ENCODE measurements at places on chromosomes 16 and 17.

GRCh38 chr16:88451586-88452481, 1.2 kb upstream of the ZFPM1 start:
- no peak for DNase-seq

DNA sequence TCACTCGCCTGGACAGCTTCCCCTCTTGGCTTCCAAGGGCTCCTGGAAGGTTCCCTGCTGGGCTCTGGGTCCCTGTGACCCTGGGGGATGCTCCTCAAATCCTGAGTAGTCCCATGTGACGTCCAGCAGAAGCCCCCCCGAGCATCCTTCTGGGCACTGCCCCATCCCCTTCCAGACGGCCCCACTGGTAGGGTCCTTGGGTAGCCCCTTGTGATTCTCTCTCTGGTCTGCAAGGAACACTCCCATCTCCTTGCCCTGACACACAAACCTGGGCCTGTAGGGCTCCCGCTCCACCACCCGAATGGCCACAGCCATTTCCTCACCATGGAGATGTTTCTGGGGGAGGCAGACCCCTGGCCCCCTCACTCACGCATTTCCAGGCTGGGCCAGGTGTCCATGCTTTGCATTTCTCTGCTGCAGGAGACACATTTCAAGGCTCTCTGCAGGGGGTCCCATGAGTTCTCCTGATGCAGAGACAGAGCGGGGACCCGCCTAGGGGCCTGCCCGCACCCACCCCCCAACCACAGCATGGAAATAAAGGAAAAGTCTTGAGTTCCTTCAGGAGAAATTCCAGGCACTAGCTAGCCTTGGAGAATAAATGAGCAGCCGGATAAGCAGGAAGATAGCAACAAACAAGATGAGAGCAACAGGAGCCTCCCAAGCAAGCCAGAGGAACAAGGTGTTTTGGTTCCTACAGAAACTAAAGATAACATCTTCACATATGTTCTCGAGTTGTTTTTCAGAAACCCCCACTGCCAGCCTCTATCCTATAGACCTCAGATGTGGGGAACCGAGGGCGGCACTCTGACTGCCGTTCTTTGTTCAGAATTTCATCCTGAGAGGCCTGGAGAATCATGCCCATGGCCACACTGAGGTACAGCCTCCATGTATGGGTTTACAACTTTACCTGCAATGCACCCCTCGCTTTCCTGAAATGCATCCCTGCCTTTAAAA, 128.8 kb downstream of the MGAT5B start:
- DNase-seq: no peak

GRCh38 chr17:56416682-56417351, 176.7 kb upstream of the NOG start:
- no peak for DNase-seq

DNA sequence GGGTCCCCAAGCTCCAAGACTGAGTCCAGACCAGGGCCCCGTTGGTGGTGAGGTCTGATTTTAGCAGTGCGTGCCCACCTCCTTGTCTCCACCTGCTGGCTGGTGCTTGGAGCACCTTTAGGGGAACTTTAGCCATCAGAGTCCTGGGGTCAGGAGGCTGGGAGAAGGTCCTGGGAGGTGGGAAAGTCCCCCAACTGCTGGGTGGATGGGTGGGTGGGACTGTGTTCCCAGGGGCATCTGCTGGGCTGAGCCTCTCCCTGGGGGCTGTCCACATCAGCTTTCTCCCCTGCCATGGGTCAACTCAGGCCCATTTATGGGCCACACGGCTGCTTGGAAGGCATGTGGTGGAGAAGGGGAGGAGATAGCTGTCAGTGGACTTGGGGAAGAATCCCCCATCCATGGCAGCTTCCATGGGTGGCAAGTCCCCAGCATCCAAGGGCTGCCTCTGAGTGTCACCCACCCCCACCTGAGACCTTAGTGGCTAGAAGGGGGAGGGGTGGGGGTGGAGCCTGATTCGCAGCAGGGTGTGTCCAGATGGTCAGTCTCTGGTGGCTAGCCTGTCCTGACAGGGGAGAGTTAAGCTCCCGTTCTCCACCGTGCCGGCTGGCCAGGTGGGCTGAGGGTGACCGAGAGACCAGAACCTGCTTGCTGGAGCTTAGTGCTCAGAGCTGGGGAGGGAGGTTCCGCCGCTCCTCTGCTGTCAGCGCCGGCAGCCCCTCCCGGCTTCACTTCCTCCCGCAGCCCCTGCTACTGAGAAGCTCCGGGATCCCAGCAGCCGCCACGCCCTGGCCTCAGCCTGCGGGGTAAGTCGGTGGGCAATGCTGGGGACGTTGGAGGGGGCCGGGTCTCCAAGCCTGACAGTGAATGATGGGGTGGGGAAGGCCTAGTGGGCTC, at the start of gene TRPV2:
Gene TRPV2 (plus strand): TSS at position 541 of the 894 bp plus-strand sequence. CDS start 2,098 bp downstream, outside the sequence.
- no peak for DNase-seq

- no peak for DNase-seq
These were observed 47.6 kb upstream of the MGAT5B start for GRCh38 chr17:76820561-76820960.

- no peak for DNase-seq
These were observed 21.7 kb downstream of the TTYH2 start for GRCh38 chr17:74235040-74235581.

DNA sequence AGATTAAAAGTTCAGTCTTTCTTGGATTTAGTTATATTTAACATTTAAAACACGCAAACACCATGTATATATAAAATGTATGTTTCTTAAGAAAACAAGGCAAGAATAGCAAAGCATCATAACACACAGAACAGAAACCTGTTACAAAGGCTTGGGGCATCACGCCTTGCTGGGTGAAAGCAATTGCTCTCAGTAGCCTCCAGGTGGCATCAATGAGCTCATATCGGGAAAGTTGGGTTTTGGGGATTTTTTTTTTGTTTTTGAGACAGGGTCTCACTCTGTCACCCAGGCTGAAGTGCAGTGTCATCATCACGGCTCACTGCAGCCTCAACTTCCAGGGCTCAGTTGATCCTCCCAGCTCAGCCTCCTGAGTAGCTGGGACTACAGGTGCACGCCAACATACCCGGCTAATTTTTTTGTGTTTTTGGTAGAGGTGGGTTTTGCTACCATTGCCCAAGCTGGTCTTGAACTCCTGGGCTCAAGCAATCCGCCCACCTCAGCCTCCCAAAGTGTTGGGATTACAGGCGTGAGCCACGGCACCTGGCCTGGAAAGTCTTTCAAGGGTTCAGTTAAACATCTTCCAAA, 56.9 kb downstream of the CYB5D2 start:
- DNase-seq: no peak

DNA sequence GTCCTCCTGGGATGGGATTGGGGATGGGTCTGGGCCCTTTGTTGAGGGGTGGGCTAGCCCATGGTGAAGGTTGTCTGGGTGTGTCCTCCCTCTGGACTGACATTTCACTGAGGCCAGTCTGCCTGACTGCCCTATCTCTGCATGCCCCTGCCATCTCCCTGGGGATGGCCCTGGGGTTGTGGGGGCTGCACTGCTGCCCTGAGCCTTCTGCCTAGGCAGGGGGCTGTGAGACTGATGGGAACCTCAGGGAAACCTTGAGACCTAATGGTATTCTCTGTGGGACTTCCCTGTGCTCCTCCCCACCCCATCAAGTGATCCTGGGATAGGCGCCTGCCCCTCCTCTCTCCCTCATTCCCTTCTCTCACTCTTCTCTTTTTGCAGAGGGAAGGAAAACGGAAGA, 19.9 kb downstream of the RAI1 start:
- DNase-seq: no peak

GRCh38 chr17:66450008-66450851, 147.8 kb downstream of the PRKCA start:
- DNase-seq: no peak

DNA sequence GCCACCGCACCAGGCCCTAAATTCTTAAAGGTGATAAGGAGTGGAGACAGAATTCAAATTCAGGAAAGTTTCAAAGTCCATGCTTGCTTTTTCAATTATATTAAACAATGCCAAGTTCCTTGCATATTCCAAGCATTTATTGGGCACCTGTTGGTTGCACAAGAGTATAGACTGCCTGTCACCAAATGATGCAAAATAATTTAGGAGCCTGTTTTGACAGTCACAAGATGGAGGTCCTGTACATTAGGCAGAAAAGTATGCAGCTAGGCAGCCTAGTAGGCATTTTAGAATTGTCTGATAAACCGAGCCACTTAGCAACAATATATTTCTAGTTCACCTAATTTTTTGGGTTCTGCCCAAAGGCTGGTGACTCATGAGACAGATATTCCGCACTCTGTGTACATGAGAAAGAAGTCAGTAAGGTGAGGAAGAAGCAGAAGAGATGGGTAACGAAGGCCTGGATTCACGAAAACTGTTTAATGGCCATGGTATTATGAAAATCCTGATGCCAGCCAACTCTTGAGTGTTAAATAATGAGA, 7.3 kb downstream of the ACACA start:
- DNase-seq: no peak

DNA sequence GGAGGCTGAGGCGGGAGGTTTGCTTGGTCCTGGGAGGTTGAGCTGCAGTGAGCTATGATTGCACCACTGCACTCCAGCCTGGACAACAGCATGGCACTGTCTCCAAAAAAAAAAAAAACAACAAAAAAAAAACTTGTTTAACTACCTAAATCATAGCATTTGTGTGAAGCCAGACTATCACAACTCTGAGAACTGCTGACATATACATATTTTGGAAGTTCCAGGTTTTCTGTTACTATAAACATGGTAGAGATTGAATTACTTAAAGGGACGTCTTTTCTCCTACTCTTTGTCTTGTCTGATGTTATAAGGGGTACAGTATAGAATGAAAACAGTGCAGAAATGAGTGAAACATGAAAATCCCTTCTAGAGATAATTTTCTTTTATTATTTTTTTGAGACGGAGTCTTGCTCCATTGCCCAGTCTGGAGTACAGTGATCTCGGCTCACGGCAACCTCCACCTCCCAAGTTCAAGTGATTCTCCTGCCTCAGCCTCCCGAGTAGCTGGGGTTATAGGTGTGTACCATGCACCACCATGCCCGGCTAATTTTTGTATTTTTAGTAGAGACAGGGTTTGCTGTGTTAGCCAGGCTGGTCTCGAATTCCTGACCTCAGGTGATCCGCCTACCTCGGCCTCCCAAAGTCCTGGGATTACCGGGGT, 18.4 kb downstream of the ABCC1 start:
- DNase-seq: no peak
